Psoas muscle (tissue), 8 donors: ENCODE measurements at places on chromosomes 2 and 18. TPM values are rescaled to one million over a fixed set of nuclear protein-coding genes. Genes with fewer than 3 reads are reported as not detected.

DNA sequence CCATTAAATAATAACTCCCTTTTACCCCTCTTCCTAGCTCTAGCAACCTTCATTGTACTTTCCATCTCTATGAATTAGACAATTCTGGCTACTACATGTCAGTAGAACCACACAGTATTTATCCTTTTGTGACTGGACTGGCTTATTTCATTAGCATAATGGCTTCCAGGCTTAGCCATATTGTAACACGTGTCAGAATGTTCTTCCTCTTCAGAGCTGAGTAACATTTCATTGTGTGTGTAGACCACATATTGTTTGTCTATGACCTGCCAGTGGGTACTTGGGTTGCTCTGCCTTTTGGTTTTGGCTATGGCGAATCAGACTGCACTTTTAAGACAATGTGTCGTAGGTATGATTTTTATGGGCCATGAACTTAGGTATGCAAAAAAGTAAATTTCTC, 20.9 kb downstream of the TSN start:
- H3K27ac ChIP-seq = no peak overlapping the region
- DNase-seq = no peak
- H3K27me3 ChIP-seq = no peaks in the 10 kb centered on the region
- H3K4me1 ChIP-seq = no peaks in the 10 kb centered on the region
- H3K4me3 ChIP-seq = no peak overlapping the region
- no peaks in the 10 kb centered on the region for H3K36me3 ChIP-seq

- no peak overlapping the region for H3K4me3 ChIP-seq
- no peaks in the 10 kb centered on the region for H3K36me3 ChIP-seq
- no peak for DNase-seq
- peaks cover 11% of the 10 kb centered on the region for H3K4me1 ChIP-seq
- no peaks in the 10 kb centered on the region for H3K27me3 ChIP-seq
These were observed 11.5 kb downstream of the SPRED2 start for GRCh38 chr2:65420712-65421431.

- DNase-seq = no peak
- H3K4me1 ChIP-seq = no peaks in the 10 kb centered on the region
- peaks cover 89% of the 10 kb centered on the region for H3K36me3 ChIP-seq
- no peak overlapping the region for H3K4me3 ChIP-seq
These were observed 17.8 kb downstream of the GMCL1 start for GRCh38 chr2:69847068-69847828.

The TGFA gene
- total RNA-seq = 0.14 TPM

The ALPP gene
- not detected for total RNA-seq

GRCh38 chr2:108607706-108608301, 73.5 kb downstream of the LIMS1 start:
- H3K4me3 ChIP-seq = no peak overlapping the region
- no peaks in the 10 kb centered on the region for H3K27me3 ChIP-seq
- H3K36me3 ChIP-seq = no peaks in the 10 kb centered on the region
- peaks cover 30% of the 10 kb centered on the region for H3K4me1 ChIP-seq
- DNase-seq = no peak

GRCh38 chr2:240725266-240725665, 33.6 kb downstream of the AQP12A start:
- no peaks in the 10 kb centered on the region for H3K36me3 ChIP-seq
- H3K4me1 ChIP-seq = no peaks in the 10 kb centered on the region
- no peak overlapping the region for H3K27ac ChIP-seq
- H3K27me3 ChIP-seq = peaks cover 9% of the 10 kb centered on the region

GRCh38 chr2:219642069-219642454, 14.6 kb downstream of the SLC4A3 start:
- H3K4me1 ChIP-seq = peaks cover 16% of the 10 kb centered on the region
- no peaks in the 10 kb centered on the region for H3K27me3 ChIP-seq
- no peak overlapping the region for H3K27ac ChIP-seq
- no peak for DNase-seq
- H3K36me3 ChIP-seq = no peaks in the 10 kb centered on the region

DNA sequence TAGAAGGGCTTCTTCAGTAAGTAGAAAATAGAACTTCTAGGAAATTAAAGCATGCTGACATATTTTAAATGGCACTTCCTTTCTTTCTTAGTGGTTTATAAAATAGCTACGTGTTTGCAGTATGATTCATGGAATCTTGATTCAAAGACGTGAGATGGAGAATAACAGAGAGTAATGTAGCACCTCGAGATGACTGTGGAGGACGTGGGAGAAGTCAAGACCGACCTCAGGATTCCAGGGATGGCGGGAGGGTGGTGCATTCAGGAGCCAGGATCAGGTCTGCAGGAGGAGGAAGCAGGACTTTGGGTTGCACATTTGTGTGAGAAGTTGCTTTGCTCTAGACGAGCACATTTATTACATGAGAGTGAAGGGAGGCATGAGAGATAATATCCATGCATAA, 56.0 kb downstream of the DCDC2C start:
- no peaks in the 10 kb centered on the region for H3K27me3 ChIP-seq
- no peak for DNase-seq
- H3K4me3 ChIP-seq = no peak overlapping the region
- no peaks in the 10 kb centered on the region for H3K4me1 ChIP-seq
- no peak overlapping the region for H3K27ac ChIP-seq

- H3K27me3 ChIP-seq = no peaks in the 10 kb centered on the region
- H3K4me1 ChIP-seq = peaks cover 31% of the 10 kb centered on the region
- no peaks in the 10 kb centered on the region for H3K36me3 ChIP-seq
- H3K4me3 ChIP-seq = no peak overlapping the region
These were observed 56.6 kb downstream of the BMPR2 start for GRCh38 chr2:202432776-202433175.

DNA sequence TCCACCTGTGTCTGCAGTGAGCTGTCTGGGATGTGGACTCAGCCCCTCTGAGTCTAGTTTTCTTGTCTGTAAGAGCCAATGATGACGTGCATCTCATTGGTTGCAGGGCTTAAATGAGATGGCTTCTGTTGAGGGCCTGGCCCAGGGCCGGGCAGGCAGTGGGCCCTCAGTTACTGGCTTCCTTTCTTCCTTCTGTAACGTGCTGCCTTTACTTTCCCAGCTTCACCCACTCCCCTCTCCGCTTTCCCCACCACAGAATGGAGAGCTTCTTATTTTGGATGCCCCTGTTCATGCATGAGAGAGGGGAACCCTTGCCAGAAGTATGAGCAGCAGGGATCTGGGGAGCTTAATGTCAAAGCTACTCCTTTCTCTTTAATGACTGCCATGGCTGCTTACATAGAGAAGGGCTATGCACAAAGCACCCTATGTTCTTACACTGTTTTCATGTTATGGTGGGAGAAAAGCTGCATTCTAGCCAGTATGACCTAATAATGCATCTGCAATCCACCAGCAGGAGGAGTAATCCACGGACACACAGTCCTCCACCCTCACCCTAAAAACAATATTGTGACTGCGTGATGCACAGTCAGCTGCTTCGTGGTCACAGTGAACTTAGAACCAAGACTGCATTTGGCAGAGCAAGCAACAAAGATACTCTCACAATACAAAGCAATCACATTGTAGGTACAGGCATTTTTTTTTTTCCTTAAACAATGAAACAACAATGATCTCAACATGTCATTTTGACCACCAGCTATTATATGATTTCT, 37.2 kb downstream of the CREG2 start:
- H3K4me1 ChIP-seq = no peaks in the 10 kb centered on the region
- H3K4me3 ChIP-seq = no peak overlapping the region

The DNER gene
- not detected for total RNA-seq

- no peaks in the 10 kb centered on the region for H3K36me3 ChIP-seq
- DNase-seq = no peak
- H3K27me3 ChIP-seq = no peaks in the 10 kb centered on the region
- no peak overlapping the region for H3K27ac ChIP-seq
- H3K4me3 ChIP-seq = no peak overlapping the region
- H3K4me1 ChIP-seq = no peaks in the 10 kb centered on the region
These were observed 271.6 kb upstream of the SETBP1 start for GRCh38 chr18:44409071-44409470.

The RNF125 gene
- total RNA-seq = 1.5 TPM

GRCh38 chr18:13362607-13363006, 144.0 kb downstream of the LDLRAD4 start:
- no peaks in the 10 kb centered on the region for H3K4me1 ChIP-seq
- H3K4me3 ChIP-seq = no peak overlapping the region
- H3K36me3 ChIP-seq = no peaks in the 10 kb centered on the region
- H3K27me3 ChIP-seq = no peaks in the 10 kb centered on the region
- DNase-seq = no peak

- no peaks in the 10 kb centered on the region for H3K27me3 ChIP-seq
- no peak overlapping the region for H3K27ac ChIP-seq
- H3K4me1 ChIP-seq = no peaks in the 10 kb centered on the region
- no peak for DNase-seq
- no peak overlapping the region for H3K4me3 ChIP-seq
- no peaks in the 10 kb centered on the region for H3K36me3 ChIP-seq
These were observed 632.1 kb downstream of the SOCS6 start for GRCh38 chr18:70920840-70921374.
